ENCODE measurements at places on chromosomes 11 and 22. TPM values are rescaled to one million over a fixed set of nuclear protein-coding genes. Genes with fewer than 3 reads are reported as not detected.

DNA sequence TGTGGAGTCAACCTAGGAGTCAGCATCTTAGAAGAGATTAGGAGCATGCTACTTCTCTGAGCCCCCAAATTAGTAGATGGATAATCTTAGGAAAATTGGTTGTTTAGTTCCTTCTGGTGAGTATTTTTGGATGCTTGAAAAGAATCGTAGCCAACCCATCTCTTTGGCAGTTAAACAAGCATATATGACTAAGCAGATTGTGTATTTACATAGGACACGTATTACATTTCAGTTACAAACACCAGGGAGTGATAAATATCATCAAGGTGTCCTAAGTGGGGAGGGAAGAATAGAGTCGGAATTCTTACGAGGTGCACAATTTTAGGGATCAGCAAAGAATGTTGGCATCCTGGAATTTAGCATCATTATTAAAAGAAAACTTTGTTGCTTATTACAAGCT, 13.5 kb downstream of the PLET1 start:
- peaks cover 5% of the 10 kb centered on the region for H3K36me3 ChIP-seq
- H3K4me1 ChIP-seq: no peaks in the 10 kb centered on the region
- H3K27me3 ChIP-seq: no peaks in the 10 kb centered on the region

- peaks cover 98% of the 10 kb centered on the region for H3K36me3 ChIP-seq
- H3K27me3 ChIP-seq: no peaks in the 10 kb centered on the region
- H3K4me1 ChIP-seq: peaks cover 48% of the 10 kb centered on the region
- H3K4me3 ChIP-seq: peak overlapping the region; percentile 64
- DNase-seq: peak; percentile 69
Measured at GRCh38 chr11:62713343-62713742, 5.9 kb downstream of the GNG3 start.

- peak overlapping the region; percentile 89 for H3K27ac ChIP-seq
- no peaks in the 10 kb centered on the region for H3K27me3 ChIP-seq
- peaks cover 47% of the 10 kb centered on the region for H3K4me1 ChIP-seq
- H3K36me3 ChIP-seq: peaks cover 18% of the 10 kb centered on the region
Measured at GRCh38 chr22:40498420-40499208, 128.2 kb downstream of the SGSM3 start.

The CRYBB2 gene
- total RNA-seq: not detected

All from Calu3 (cell line).